ENCODE measurements at places on chromosomes 7 and 10.

DNA sequence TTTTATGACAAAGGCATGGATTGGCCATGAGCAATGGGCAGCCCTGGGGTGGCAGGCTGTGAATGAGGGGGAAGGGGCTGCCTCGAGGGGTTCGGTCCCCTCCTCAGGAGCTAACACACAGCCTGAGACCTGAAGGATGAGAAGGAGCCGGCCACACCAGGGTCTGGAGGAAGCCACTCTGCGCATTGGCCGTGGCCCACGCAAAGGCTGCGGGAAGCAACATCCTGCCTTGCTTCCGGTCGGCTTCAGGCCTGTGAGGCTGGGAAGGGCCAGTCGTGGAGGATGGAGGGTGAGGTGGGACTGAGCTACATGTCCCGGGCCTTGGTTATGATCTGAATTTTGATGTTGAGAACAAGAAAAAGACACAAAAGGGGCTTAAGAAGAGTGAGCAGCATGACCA lies 49.4 kb downstream of the RGS10 start:
- no peak for DNase-seq

DNA sequence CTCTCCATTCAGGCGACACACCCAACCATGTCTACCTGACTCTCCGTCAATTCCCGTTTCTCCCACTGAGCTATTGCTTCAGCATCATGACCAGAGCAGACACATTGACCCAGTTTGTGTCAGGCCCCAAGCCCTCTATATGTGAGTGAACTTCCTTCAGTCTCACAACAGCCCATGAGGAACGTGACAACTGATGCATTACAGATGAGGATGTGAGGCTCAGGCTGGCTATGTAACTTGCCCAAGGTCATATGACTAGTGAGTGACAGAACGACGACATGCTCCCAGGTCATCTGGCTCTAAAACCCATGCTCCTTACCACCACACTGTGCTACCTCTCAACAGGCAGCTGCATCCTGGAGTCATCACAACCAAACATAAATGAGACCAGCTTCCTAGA lies 3.7 kb downstream of the TMEM140 start:
- no peak for DNase-seq

DNA sequence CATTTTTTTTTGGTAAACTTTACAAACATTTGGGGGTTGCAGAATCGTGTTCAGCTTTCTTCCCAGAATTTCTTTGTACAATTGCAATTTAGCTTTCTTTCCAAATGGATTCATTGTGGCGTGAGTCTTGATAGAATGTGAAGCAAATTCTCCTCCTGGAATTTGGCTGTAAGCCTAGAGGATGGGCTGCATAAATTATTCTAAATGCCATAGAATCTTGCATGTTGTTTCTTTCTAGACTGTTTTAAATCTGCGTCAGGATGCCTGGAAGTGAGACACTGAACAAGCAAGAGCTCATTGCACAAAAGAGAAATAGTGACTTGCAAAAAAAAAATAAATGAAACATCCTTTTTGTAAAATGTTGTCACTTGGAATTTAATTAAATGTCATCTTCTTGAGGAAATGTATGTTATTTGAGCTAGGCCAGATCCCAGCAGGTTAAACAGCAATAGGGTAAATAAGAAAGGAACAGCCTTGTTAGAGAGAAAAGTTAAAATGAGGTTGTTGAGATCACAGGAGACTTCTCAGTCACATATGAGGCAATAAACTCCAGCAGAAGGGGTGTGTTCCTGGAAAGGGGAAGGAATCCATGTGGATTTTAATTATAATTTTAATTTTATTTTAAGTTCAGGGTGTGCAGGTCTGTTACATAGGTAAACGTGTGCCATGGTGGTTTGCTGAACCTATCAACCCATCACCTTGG lies 483.0 kb downstream of the PLXDC2 start:
- DNase-seq, result no peak

DNA sequence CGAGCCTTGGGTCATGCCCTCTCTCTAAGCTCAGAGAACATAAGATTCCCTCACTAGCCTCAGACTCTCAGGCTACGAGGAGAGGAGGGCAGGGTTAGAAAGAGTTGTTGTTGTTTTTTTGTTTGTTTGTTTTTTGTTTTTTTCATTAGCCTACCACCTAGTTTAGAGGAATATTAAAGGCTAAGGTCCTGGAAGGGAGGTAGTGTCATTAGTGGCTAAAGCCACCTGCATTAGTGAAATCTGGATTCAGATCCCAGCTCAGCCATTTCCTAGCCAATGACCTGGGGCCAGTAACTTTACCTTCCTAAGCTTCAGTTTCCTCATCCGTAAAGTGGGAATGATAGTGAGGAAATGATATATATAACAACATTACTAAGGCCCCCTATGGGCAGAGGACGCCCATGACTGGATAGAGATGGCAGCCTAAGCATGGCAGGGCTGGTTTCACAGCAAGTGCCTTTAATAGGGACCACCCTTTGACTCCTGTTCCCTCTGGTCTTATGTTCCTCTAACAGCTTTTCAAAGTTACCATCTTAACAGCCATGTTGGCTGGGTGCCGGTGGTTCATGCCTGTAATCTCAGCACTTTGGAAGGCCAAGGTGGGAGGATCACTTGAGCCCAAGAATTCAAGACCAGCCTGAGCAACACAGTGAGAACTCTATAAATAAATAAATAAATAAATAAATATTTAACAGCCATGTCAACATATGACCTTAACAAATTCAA lies 5.1 kb downstream of the DDIT4 start:
- no peak for DNase-seq

- DNase-seq, result no peak
Observed at GRCh38 chr7:18290223-18290622, 205.3 kb upstream of the HDAC9 start.

DNA sequence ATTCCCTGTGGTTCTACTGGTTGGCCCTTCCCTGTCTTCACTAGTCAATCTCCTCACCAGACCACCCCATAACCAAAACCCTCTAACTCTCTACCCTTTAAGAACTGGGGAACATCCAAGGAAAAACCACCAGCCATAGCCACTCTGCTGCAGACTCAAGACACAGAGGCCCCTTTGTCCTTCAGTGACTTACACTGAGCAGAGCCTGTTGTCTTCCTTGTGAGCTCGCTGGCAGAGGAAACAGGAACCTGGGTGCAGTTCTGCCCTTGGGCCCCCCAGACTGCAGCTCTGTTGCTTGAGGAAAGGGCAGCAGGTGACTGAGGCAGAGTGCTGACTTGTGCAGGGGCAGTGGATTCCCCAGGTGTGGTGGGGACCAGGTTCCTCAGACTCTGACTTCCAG lies 30.6 kb downstream of the ZC3HAV1 start:
- no peak for DNase-seq

DNA sequence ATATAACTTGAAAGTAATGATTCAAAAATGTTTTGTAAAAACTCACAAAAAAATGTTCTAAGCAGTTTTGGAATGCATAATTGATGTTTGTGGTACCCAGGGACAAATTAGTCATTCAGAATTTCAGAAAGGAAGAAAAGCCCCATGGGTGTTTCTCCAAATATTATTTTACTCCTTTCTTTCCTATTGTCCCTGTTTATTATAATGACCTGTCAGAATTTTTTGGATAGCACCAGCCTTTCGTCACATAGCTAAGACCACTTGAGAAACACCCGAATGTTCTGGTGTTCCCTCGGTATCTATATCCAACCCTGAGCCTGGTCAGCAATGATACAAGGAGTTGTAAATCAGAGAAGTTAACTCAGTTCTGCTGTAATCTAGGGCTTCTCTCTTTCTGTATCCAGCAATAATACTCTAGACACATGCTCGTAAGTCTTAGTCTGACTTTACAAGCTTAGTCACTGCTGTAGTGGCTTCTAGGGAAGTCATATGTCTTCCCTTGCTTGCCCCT lies 64.8 kb upstream of the MEOX2 start:
- no peak for DNase-seq

- no peak for DNase-seq
Observed at GRCh38 chr7:107754642-107755041, 10.7 kb downstream of the CBLL1 start.

DNA sequence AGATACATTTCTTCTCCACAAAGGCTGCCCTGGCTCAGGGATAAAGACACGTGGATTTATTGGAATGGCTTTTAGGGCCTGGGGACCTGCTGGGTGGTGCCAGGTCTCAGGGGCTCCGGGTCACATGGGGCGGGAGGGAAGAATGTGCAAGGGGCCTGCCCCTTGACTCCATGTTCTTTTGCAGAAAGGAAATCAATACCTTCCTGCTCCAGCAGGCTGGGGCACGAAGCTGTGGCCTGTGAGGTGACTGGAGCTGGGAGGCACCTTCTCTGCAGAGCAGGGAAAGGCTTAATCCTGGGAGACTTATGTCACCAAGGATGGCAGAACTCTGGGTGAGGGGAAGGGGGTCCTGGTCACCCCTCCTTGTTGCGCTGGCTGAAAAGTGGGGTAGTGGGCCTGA lies 42.3 kb upstream of the GNA12 start:
- DNase-seq, result no peak

- DNase-seq, result no peak
Observed at GRCh38 chr10:86191166-86191565, 175.4 kb downstream of the GRID1 start.

DNA sequence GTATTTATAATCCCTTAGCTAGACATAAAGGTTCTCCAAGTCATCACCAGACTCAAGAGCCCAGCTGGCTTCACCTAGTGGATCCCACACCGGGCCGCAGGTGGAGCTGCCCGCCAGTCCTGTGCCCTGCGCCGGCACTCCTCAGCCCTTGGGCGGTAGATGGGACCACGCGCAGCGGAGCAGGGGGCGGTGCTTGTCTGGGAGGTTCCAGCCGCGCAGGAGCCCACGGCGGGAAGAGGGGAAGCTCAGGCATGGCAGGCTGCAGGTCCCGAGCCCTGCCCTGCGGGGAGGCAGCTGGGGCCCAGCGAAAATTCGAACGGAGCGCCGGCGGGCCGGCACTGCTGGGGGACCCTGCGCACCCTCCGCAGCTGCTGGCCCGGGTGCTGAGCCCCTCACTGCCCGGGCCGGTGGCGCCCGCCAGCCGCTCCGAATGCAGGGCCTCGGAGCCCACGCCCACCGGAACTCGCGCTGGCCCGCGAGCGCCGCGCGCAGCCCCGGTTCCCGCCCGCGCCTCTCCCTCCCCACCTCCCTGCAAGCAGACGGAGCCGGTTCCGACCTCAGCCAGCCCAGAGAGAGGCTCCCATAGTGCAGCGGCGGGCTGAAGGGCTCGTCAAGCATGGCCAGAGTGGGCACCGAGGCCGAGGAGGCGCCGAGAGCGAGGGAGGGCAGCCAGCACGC lies 675.6 kb downstream of the REEP3 start:
- DNase-seq, result no peak

- DNase-seq, result no peak
Observed at GRCh38 chr7:64871761-64872160, 31.3 kb upstream of the ZNF273 start.

GRCh38 chr10:13382703-13383398 lies 34.8 kb upstream of the SEPHS1 start:
- DNase-seq, result no peak

DNA sequence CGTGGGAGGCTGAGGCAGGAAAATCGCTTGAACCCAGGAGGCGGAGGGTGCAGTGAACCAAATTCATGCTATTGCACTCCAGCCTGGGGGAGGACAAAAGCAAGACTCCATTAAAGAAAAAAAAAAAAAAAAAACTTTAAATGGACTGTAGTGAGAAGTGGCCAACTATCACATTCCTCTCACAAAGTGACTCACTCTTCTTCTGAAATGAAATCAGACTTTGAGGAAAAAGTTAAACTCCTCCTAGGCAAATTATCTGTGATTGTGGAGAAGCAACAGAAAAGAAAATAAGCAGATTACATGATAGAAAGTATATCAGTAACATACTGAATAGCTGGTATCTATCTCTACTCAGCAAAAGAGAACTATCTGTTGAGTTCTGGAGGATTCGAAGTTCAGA lies 234.3 kb upstream of the PHF14 start:
- DNase-seq, result no peak

GRCh38 chr7:54397836-54398612 lies 144.2 kb upstream of the VSTM2A start:
- DNase-seq, result no peak

GRCh38 chr10:34528320-34528719 lies 286.8 kb downstream of the PARD3 start:
- no peak for DNase-seq

DNA sequence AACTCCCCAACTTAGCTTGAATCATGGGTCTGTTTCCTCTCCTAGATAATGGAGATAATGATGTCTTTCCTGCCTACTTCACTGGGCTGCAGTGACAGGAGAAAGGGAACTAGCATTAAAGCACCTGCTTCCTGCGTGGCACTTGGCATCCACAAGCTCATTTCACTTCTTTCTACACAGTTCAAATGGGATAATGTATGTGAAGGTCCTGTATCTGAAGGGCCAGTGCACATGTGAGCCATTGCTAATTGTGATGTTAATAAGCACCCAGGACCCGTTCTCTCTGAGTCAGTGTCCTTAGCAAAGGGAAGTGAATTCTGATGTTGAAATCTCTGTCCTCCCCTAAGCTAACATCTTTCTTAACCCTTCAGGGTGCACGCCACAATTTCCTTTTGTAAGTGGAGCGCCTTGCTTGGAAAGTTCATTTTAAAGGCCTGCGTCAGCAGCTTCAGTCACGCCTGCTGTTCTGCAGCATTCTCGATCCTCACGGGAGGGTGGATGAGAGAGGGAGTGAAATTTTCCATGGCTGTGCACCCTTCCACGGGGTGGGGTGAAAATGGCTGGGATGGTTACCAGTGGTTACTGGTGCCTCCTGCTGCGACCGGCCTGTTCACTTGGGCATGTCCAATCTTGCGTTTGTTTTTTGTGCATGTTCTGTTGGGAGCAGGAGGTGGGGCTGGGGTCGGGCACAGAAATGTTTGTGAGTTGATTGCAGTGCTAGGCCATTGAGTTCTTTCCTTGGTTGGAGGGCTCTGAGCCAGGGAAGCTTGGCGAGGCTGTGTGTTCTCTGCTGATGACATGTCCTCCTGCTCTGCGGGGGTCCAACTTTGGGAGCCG lies 59.2 kb downstream of the HK1 start:
- DNase-seq, result no peak

DNA sequence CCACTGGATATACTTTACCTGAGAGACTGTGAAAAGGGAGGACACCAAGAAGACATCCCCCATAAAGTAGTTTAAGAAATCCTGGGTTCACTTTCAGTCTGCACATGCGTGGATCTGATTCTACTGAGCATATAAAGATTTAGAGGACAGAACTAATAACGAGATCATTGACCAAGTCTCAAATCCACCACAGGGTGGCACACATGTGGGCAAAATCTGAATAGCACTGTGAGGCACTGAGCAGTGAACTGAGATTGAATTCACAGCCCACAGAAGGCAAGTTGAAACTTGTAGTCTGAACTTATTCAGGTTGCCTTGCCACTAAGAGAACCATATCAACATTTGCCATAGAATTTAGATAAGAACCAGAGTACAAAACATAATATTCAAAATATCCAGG lies 818.6 kb downstream of the GRID1 start:
- peak; percentile 44 for DNase-seq

GRCh38 chr10:75353183-75353582 lies 48.4 kb downstream of the ZNF503 start:
- no peak for DNase-seq

DNA sequence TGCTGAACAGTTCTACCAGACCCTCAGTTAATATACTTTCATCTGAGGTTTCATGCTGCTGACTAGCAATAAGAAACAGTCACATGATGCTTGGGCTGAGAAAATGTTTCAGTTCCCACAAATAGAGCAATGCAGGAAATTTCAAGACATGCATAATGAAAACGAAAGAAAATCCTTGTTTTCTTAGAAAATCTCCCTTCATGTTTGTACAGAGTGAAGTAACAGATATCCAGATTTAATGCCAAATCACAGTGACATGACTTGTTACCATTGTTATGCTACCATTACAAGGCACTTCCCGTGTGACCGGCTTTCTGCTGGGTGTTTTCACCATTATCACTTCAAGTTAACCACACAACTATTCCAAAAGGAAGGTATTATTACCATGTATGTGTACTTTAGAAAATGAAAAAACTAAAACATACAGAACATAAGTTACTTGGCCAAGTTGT lies 121.7 kb downstream of the DOCK4 start:
- no peak for DNase-seq

Measured in anterior cingulate cortex (tissue), 58 donors.